Lung (tissue), 17 donors: ENCODE measurements at places on chromosomes 5 and 9.
A peak's percentile ranks its signal among the peaks of the same experiment; 100 is the strongest.

DNA sequence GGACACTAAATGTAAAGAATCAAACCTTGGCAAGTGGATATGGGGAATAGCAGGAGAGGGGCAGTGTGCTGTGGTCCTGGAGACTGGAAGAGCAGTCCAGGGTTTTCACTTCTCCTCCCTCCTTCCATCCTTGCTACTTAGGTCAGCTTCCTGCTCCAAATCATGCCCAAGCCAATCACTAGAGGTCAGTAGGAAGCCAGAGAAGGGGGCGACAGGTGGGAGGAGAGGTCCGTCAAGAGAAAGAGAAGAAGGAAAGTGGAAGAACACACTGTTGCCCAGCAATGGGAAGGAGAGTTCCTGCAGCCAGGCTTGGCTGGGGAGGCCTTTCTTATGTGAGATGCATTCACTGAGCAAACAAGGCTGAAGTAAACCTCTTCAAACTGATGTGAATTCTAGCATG is 289.6 kb downstream of the DTWD2 start:
- DNase-seq = no peak

GRCh38 chr5:138439477-138440158 is 761 bp downstream of the REEP2 start:
- peak; percentile 17 for DNase-seq

- DNase-seq = no peak
Observed at GRCh38 chr5:133149345-133149744, 97.5 kb downstream of the HSPA4 start.

DNA sequence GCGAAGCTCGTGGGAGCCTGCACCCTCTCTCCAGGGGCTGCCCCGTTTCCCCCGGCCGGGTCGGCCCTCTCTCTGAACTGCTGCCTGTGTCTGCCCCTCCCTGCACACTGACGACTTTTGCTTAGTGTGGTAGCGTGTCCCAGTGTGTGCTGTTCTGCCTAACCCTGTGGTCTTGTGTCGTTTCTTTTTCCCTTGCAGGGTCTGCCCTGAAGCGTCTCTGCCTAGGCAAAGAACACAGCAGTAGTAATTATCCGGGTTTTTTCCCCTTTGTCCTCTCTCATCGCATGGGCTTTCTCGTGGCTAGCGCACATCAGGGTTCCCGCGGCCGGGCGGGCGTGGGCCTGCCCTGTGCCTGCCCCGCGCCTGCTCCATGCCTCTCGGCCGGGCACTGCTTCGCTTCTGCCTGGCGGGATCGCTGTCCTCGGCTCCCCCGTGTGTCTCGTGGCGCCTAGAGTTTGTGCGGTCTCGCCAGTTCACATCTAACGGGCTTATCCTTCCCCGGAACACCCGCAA is 122.7 kb downstream of the WNK2 start:
- DNase-seq = peak; percentile 9

DNA sequence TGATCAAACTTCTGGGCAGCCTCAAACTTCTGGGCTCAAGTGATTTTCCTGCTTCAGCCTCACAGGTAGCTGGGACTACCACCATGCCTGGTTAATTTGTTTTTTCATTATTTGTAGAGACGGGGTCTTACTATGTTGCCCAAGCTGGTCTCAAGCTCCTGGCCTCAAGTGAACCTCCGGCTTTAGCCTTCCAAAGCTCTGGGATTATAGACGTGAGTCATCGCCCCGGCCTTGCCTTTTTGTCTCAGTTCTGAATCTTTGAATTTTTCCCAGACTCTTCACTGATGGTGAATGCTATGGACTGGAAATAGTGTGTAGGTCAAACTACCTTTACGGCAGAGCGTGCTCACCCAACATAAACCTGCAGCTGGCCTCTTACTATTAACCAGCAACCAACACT is 32.3 kb upstream of the EGFLAM start:
- DNase-seq = no peak

- DNase-seq = no peak
Observed at GRCh38 chr5:132459031-132459982, 31.3 kb downstream of the IRF1 start.

DNA sequence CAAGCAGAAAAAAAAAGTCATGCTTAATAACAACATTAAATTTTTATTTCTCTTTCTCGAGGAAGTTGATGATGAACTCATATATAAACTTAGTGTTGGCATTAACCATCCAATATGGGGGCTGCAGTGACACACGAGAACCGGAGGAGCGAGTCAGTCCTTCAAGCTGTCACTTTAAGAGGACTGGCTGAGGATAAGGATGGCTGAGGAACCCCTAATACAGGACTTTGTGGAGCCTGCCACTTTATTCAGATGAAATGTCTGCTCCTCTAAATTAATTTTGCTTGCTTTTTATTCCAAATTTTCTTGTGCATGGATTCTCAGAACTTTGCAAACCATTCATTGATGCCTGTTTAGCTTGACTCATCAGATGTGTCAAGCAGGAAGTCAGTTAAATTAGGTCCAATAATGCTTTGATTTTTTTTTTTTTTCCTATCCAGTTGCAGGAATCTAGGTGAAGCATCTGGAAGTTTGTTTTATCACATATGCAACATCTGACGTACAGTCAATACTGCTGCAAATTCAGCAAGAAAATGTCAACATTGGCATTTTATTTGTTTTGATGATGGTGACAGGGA is 144.2 kb upstream of the COL5A1 start:
- DNase-seq = no peak

- DNase-seq = no peak
Observed at GRCh38 chr5:121313886-121314285, 537.8 kb upstream of the FTMT start.

- DNase-seq = peak; percentile 96
Observed at GRCh38 chr9:23826120-23826629, at the start of gene ELAVL2. TSS of gene ELAVL2 (minus strand) at chr9:23826240. CDS start at chr9:23762234, 64,006 bp downstream.
